ENCODE measurements at places on chromosomes 4 and X.

DNA sequence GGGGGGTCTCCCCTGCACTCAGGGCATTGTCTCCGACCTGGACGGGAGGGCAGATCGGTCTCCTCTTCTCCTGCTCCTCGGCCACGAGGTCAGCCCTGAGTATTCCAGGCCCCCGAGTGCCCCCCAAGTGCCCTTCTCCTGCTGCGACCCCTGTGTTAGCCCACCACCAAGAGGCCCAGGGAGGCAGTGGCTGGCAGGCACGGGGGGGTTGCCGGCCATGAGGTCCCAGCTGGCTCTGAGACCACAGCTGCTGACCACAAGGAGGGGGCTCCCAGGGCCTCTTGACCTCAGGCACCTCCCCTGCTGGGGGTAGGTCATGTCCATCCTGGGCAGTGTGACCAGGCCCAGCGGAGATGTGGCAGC lies 186.1 kb upstream of the PSAPL1 start:
- DNase-seq = no peak

DNA sequence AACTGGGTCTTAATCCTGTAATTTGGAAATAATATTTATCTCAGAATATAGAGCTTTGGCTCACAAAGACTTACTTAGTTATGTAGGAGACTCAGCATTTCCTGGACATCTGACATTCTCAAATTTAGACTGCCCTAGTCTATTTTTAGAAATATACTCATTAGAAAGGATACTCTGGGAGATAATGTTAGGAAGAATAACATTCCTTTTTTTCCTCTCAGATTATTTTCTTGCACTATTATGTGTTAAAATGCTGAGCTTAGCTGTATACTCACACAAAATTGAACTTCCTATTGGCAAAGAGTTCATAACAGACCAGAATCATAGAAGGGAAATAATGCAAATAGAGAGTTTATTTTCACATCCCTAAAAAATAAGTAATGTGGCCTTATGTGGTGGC lies 1424.9 kb upstream of the PCDH7 start:
- no peak for DNase-seq

DNA sequence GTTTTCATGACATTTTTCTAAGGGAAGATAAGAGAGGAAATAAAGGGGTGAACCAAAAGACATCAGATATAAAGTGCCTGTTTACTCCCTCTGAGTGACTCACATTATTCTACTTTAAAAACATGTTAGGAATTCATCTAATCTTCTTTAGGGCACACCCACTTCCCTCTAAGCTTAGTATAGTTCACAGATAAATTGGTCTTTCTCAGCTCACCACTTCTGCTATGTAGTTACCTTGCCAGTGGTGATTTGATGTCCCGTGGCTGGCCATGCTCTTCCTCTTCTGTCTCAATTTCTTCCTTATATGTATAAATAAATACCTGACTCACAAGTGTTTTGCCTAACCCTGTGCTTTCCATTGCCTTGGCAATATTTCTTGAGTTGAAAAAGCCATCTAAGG lies 96.8 kb downstream of the PDLIM5 start:
- DNase-seq = peak; percentile 16

GRCh38 chrX:123927845-123928244 lies 33.7 kb upstream of the STAG2 start:
- peak; percentile 11 for DNase-seq

- no peak for DNase-seq
These were observed 8.2 kb downstream of the FGFBP1 start for GRCh38 chr4:15930314-15930713.

- no peak for DNase-seq
These were observed 45.2 kb downstream of the LNX1 start for GRCh38 chr4:53545942-53546581.

DNA sequence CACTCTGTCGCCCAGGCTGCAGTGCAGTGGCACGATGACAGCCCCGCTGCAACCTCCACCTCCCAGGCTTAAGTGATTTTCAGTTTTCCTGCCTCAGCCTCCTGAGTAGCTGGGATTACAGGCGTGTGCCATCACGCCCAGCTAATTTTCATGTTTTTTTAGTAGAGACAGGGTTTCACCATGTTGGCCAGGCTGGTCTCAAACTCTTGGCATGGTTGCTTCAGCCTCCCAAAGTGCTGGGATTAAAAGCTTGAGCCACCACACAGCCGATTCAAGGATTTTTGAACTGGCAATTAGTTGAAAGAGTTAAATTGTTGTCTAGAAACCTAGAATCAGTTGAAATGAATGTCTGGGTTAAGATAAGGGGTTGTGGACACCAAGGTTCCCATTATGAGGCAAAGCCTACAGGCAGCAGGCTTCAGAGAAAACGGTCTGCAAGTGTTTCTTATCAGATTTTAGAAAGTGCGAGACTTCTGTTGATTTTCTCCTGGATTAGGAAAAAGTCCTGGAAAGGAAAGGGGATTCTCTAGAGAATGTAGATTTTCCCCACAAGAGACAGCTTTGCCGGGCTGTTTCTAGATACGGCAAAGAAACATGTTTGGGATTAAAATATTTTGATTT lies 8.3 kb upstream of the CCNI start:
- no peak for DNase-seq

GRCh38 chr4:1658146-1658545 lies 26.0 kb downstream of the FAM53A start:
- DNase-seq = no peak

All from HL-60 (cell line).